Tibial nerve (tissue), 4 donors: ENCODE measurements at places on chromosomes 12 and 14. TPM values are rescaled to one million over a fixed set of nuclear protein-coding genes. Genes with fewer than 3 reads are reported as not detected.

Gene DIO2
- total RNA-seq: 5.9 TPM

Gene SLC39A2
- not detected for total RNA-seq

Gene CRIP2
- 268 TPM for total RNA-seq

Gene RDH5
- 54.6 TPM for total RNA-seq

Gene SP1
- 45.3 TPM for total RNA-seq

Gene KCNC2
- not detected for total RNA-seq

Gene BIN2
- total RNA-seq: 5.1 TPM

Gene FGD4
- total RNA-seq: 89.2 TPM

DNA sequence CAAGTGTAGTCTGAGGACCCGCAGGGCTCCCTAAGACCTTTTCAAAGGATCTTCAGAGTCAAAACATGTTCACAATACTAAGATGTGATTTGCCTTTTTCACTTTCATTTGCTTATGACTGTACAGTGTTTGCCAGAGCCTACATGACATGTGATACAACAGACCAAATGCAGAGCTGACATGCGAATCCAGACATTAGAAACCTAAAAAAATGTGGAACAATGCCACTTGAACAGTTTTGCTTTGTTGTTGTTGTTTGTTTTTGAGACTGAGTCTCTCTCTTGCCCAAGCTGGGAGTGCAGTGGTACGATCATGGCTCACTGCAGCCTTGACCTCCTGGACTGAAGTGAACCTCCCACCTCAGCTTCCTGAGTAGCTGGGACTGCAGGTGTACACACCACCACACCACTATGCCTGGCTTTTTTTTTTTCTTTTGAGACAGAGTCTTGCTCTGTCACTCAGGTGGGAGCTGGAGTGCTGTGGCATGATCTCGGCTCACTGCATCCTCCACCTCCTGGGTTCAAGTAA, 5.3 kb upstream of the RAB35 start:
- H3K27me3 ChIP-seq: no peaks in the 10 kb centered on the region
- DNase-seq: no peak
- no peak overlapping the region for H3K27ac ChIP-seq
- H3K4me1 ChIP-seq: peaks cover 32% of the 10 kb centered on the region
- no peak overlapping the region for H3K4me3 ChIP-seq

GRCh38 chr12:106126441-106127337, 12.1 kb downstream of the NUAK1 start:
- H3K36me3 ChIP-seq: no peaks in the 10 kb centered on the region
- no peaks in the 10 kb centered on the region for H3K27me3 ChIP-seq
- DNase-seq: no peak
- H3K4me3 ChIP-seq: no peak overlapping the region
- H3K4me1 ChIP-seq: peaks cover 54% of the 10 kb centered on the region

GRCh38 chr14:95183082-95183481, 25.8 kb upstream of the DICER1 start:
- no peaks in the 10 kb centered on the region for H3K27me3 ChIP-seq
- H3K27ac ChIP-seq: peak overlapping the region; percentile 88
- DNase-seq: no peak
- H3K4me1 ChIP-seq: peaks cover 54% of the 10 kb centered on the region
- H3K4me3 ChIP-seq: no peak overlapping the region
- H3K36me3 ChIP-seq: no peaks in the 10 kb centered on the region

GRCh38 chr14:89246290-89246689, 170.7 kb downstream of the FOXN3 start:
- H3K27ac ChIP-seq: no peak overlapping the region
- H3K27me3 ChIP-seq: no peaks in the 10 kb centered on the region
- no peak overlapping the region for H3K4me3 ChIP-seq
- H3K4me1 ChIP-seq: peaks cover 38% of the 10 kb centered on the region

GRCh38 chr12:82721726-82722125, 35.0 kb downstream of the TMTC2 start:
- DNase-seq: no peak
- no peaks in the 10 kb centered on the region for H3K36me3 ChIP-seq
- H3K27ac ChIP-seq: no peak overlapping the region
- H3K4me1 ChIP-seq: no peaks in the 10 kb centered on the region

DNA sequence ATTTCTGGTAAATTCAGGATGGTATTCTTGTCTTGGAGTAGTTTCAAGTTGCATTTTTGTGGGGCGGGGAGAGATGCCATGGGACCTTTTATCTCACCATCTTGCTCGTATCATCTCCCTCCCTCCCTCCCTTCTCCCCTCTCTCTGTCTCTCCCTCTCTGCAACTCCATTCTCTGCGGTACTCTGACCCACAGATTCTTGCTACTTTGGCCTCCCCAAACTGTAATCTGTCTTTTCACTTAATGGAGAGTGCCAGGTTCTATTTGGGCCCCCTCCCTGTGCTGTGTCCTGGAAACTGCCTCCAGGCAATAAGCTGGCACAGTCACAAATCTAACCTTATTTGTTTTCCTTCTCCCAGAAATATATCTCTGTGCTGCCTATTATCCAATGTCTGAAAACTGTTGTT, 175.2 kb downstream of the PAWR start:
- H3K27me3 ChIP-seq: no peaks in the 10 kb centered on the region
- no peaks in the 10 kb centered on the region for H3K4me1 ChIP-seq
- no peak for DNase-seq
- H3K4me3 ChIP-seq: no peak overlapping the region
- no peak overlapping the region for H3K27ac ChIP-seq

GRCh38 chr12:48903363-48903981, 21.8 kb downstream of the FKBP11 start:
- no peak overlapping the region for H3K4me3 ChIP-seq
- no peaks in the 10 kb centered on the region for H3K4me1 ChIP-seq
- no peaks in the 10 kb centered on the region for H3K27me3 ChIP-seq
- H3K27ac ChIP-seq: no peak overlapping the region
- no peak for DNase-seq

GRCh38 chr12:20423557-20423956, 55.2 kb downstream of the PDE3A start:
- no peaks in the 10 kb centered on the region for H3K27me3 ChIP-seq
- no peaks in the 10 kb centered on the region for H3K36me3 ChIP-seq
- no peak for DNase-seq
- no peak overlapping the region for H3K27ac ChIP-seq
- H3K4me1 ChIP-seq: no peaks in the 10 kb centered on the region
- no peak overlapping the region for H3K4me3 ChIP-seq

DNA sequence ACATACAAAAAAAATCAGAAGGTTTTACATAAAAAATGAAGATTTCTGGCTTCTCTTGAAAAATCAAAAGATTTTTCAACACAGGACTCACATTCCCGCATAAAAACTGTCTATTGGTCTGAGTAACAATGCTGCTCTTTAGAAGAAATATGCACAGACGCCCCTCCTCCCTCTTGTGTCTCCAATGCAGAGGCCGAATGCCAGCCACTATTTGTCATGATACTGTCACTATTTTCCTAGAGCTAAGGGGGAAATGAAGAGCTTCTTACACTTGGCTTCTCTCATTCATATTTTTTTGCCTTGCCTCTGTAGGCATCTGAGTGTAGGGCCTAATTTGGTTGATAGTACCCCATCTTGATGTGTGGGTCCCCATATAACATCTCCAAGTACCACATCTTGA, 98.0 kb downstream of the BBS10 start:
- no peak overlapping the region for H3K27ac ChIP-seq
- no peak overlapping the region for H3K4me3 ChIP-seq
- H3K4me1 ChIP-seq: peaks cover 22% of the 10 kb centered on the region
- H3K27me3 ChIP-seq: no peaks in the 10 kb centered on the region
- DNase-seq: no peak

DNA sequence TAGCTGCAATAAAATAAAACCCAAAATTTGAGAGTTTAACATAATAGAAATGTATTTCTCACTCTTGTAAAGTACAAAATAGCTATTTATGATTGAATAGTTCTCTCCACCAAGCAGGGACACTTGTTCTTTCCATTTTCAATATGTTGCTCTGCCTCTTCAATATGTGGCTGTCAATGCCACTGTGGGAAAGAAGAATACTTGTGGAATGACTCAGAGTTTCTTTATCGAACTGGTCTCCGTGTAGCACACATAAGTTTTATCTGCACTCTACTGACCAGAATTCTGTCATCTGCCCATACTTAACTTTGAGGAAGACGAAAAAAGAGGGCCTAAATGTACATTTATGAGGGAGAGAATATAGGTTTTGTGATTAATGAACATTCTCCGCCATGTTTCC, 256.9 kb downstream of the ATXN7L3B start:
- no peaks in the 10 kb centered on the region for H3K4me1 ChIP-seq
- DNase-seq: no peak
- no peak overlapping the region for H3K4me3 ChIP-seq
- no peak overlapping the region for H3K27ac ChIP-seq
- H3K27me3 ChIP-seq: no peaks in the 10 kb centered on the region

DNA sequence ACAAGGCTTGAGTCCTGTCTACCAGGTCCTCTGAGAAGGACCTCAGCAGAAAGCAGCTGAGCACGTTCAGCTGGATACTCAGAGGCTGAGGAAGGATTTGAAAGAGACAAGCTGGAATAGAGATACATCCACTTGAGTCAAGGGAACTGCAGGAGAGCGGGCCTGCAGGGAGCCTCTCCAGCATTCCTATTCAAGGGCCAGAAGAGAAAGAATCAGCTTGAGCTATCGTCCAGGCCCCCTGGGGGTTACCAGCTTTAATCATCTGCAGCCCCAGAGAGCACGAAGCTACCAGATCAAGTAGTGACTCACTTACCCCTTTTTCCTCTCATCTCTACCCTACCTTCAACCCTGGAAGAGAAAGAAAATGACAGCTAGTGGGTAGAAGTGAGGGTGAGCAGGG, 80.9 kb downstream of the NDUFA12 start:
- DNase-seq: no peak
- no peaks in the 10 kb centered on the region for H3K27me3 ChIP-seq
- no peak overlapping the region for H3K27ac ChIP-seq
- H3K36me3 ChIP-seq: no peaks in the 10 kb centered on the region
- no peaks in the 10 kb centered on the region for H3K4me1 ChIP-seq
- H3K4me3 ChIP-seq: no peak overlapping the region

- no peak overlapping the region for H3K27ac ChIP-seq
- H3K4me1 ChIP-seq: no peaks in the 10 kb centered on the region
- no peak for DNase-seq
- no peak overlapping the region for H3K4me3 ChIP-seq
- H3K27me3 ChIP-seq: no peaks in the 10 kb centered on the region
These were observed 58.7 kb downstream of the ADAMTS20 start for GRCh38 chr12:43493261-43493797.

DNA sequence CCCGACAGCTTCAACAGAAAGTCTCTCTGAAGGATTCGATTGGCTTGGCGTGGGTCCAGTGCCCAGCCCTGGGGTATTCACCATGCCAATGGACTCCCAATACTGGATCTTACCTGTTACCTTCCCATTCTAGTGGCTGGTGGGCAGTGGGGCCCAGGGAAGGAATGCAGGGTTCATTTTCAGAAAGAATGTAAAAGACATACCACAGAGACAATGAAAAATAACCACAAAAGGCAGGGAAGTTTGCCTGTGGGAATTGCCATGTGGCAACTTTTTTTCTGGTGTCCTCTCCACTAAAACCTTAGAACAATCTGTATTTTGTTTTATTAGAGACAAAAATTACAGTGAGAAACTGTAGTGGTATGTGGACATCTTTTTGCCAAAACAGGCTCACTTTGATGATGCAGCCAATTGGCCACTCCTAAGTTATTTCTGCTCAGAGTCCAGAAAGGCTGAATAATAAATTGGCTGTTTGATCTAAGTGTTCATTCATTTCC, 55.2 kb downstream of the PTGER2 start:
- no peaks in the 10 kb centered on the region for H3K27me3 ChIP-seq
- H3K36me3 ChIP-seq: no peaks in the 10 kb centered on the region
- DNase-seq: no peak
- H3K4me1 ChIP-seq: no peaks in the 10 kb centered on the region

DNA sequence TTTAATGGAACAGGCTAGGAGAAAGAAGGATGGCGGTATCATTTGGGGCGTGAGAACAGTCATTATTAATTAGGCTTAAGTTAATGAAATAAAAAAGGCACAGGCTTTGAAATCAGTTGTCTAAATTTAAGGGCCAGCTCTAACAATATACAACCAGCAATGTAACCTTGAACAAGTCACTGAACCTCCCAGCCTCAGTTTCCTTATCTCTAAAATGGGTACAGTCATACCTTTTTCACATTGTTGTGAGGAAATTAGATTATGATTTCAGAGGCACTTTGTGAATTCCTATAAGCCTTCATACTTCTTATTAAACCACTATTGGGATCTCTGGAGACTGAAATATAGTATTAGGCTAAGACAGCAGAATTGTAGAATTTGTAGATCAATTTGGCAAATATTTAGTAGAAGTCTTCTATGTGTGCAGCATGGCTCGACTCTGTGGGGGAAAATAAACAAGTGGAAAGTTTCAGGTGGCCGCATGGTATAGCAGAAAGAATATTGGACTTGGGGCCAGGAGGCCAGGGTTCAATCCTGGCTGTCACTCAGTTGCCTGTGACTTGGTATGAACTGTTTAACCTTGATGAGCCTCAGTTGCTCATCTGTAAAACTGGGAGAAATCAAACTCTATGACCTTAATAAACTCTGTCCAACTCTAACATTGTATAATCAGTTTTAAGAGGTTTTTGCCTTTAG, 117.7 kb downstream of the ETV6 start:
- no peaks in the 10 kb centered on the region for H3K36me3 ChIP-seq
- no peaks in the 10 kb centered on the region for H3K27me3 ChIP-seq
- no peak for DNase-seq
- no peak overlapping the region for H3K4me3 ChIP-seq
- H3K27ac ChIP-seq: peak overlapping the region; percentile 74

GRCh38 chr12:46217541-46218321, 51.1 kb downstream of the SLC38A1 start:
- peaks cover 21% of the 10 kb centered on the region for H3K4me1 ChIP-seq
- no peaks in the 10 kb centered on the region for H3K27me3 ChIP-seq
- H3K36me3 ChIP-seq: no peaks in the 10 kb centered on the region
- peak; percentile 58 for DNase-seq

GRCh38 chr14:59832653-59833294, 37.8 kb downstream of the RTN1 start:
- H3K36me3 ChIP-seq: no peaks in the 10 kb centered on the region
- H3K4me1 ChIP-seq: no peaks in the 10 kb centered on the region
- H3K27me3 ChIP-seq: no peaks in the 10 kb centered on the region
- DNase-seq: no peak
- H3K4me3 ChIP-seq: no peak overlapping the region

GRCh38 chr12:111761099-111761498, 5.6 kb upstream of the ALDH2 start:
- peaks cover 5% of the 10 kb centered on the region for H3K4me1 ChIP-seq
- H3K27ac ChIP-seq: no peak overlapping the region
- DNase-seq: no peak
- H3K27me3 ChIP-seq: no peaks in the 10 kb centered on the region
